ENCODE measurements at places on chromosomes 12 and 14. TPM values are rescaled to one million over a fixed set of nuclear protein-coding genes. Genes with fewer than 3 reads are reported as not detected.

GRCh38 chr12:13376610-13377373, 180.3 kb downstream of the EMP1 start:
- no peak for DNase-seq

- no peak for DNase-seq
These were observed 353.2 kb downstream of the BCAT1 start for GRCh38 chr12:24595652-24596235.

DNA sequence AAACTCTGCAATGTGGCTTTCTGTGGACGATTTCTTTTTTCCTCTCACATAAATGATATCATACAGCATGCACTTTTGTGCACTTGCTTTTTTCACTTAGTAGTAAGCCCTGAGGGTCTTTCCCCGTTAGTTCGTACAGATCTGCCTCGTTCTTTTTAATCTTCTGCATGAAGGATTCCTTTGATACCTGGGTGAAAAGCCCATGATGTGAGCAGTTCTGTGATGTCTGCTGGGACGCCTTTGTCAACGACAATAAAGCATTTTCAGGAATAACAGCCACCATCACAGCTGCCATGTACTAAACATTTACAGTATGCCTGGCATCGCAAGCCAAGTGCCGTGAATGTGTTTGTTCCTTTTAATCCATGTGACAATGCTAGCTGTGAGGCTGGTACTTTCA, 99.2 kb downstream of the KSR2 start:
- no peak for DNase-seq

DNA sequence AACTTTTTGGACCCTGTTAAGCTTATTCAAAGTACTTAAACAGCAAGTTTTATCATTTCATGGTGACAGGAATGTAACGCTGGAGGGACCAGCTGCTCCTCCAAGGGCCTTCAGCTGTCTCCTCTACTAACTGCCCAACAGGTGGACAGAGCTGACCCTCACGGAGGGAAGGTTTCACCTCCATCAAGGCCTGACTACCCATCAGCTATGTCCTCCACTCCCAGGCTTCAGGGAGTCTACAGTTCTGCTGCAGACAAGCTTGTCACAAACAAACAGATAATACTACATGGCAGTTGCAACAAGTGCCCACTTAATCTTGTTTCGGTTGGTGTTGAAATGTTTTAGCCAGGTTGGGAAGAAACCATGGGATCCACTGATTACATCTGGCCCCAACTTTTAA, 175.1 kb downstream of the TTC7B start:
- DNase-seq: no peak

GRCh38 chr12:123889848-123890535, 82.6 kb downstream of the CCDC92 start:
- DNase-seq: no peak

- DNase-seq: no peak
These were observed 1.0 kb downstream of the ITFG2 start for GRCh38 chr12:2813214-2814185.

DNA sequence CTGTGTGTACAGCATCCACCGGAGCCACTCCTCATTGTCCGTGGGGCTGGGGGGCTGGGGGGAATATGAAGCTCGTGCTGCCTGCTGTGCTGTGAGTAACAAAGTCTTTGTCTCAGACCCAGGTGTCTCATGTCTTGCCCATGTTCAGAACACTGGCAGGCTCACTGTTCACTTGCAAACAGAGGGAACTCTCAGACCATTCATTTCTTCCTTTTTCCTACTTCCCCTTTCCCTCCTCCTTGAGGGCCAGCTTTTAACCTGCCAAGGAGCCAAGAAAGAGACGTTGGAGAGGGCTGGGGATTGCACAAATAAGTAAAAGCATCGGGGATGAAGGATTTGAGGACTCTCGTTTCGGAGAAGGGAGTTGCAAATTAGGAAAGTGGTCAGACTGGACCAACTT, 21.6 kb downstream of the GPR132 start:
- no peak for DNase-seq

- DNase-seq: no peak
These were observed 516 bp downstream of the PCBP2 start for GRCh38 chr12:53452159-53453077.

- no peak for DNase-seq
These were observed 39.4 kb downstream of the SH2B3 start for GRCh38 chr12:111444925-111445725.

- no peak for DNase-seq
These were observed 1.1 kb downstream of the ETV6 start for GRCh38 chr12:11650286-11651281.

DNA sequence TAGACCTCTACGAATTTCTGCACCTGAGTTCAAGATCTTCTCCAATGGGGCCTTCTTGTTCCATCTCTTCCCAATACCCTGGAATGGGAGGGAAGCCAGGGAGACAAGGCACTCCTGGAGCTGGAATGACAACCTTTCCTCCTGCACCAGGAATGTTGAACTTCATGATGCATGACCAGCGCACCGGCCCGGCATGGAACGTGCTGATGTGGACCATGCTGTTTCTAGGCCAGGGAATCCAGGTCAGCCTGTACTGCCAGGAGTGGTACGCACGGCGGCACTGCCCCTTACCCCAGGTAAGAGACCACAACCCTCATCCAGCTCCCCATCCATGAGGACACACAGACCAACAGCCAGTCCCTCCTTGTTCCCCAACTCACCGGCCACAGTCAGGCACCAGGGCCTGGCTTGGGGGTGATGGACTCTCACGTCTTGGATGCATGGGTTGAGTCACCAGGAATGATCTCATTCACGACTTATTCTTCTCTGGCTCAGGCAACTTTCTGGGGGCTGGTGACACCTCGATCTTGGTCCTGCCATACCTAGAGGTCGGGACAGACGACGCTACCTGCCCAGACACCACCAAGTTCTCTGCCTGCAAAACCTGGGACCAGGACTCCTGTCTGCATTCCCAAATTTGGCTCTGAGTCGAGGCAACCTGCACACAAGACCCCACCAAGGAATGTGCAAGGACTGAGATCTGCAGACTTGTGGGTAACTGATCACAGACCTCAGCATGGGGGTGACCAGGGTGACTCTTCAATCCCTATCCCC, 20.5 kb downstream of the SOAT2 start:
- no peak for DNase-seq

GRCh38 chr14:68842298-68842697, 49.4 kb upstream of the ZFP36L1 start:
- no peak for DNase-seq

DNA sequence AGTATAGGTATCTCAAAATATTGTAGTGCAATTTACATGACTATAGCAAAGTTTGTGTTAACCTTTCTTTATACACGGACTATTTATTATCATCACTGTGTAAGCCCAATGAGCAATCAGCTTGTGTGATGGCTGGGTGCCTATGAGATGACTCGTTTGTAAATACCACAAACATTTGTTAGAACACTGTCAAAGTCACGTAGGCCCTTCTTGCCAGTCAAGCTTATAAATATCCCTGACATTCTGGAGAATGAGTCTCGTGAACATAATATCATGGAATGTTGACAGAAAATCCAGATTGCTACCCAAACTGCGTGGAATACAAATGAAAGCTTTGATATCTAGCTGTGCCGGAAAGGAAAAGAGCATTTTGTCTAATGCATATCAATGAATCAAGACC, 648.3 kb upstream of the MDGA2 start:
- no peak for DNase-seq

DNA sequence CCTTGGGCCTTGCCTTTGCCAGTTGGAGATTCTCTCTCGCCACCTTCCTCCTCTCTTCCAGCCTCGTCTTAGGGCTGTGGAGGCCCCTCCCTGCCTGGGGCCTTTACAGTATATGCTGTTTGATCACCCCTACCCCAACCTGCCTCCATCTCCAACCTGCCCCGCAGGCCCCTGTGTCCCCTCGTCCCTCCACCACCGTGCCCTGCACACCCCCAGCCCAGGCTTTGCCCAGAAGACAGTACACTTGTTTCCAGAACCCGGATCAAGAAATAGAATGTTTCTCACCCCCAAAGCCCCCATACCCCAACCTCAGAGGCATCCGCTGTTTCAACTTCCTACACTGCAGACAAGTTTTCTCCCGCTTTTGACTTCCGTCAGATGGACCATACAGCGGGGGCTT, 202.3 kb upstream of the C14orf180 start:
- no peak for DNase-seq

GRCh38 chr12:130704606-130705005, 11.5 kb downstream of the RIMBP2 start:
- no peak for DNase-seq

GRCh38 chr14:90608929-90609341, 207.3 kb downstream of the TTC7B start:
- DNase-seq: no peak

GRCh38 chr12:41576925-41577324, 388.8 kb downstream of the PDZRN4 start:
- DNase-seq: no peak

DNA sequence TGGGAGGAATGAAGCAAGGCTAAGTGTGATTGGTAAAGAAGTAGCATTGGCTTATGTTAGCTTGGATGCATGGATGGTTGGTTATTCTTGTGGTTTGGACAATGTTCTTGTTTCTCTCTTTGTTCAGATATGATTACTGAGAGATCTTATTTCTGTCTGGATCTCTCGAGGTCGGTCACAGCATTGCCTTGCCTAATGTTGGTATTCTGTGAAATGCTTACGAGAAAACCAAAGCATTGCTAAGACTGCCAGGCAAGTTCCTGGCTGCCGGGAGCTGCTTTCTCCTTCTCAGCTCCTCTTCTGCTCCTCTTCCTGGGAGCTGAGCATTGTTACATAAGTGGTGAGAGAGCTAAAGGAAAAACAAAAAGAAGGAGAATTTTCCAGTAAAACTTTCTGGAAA, 7.4 kb upstream of the RND1 start:
- no peak for DNase-seq

DNA sequence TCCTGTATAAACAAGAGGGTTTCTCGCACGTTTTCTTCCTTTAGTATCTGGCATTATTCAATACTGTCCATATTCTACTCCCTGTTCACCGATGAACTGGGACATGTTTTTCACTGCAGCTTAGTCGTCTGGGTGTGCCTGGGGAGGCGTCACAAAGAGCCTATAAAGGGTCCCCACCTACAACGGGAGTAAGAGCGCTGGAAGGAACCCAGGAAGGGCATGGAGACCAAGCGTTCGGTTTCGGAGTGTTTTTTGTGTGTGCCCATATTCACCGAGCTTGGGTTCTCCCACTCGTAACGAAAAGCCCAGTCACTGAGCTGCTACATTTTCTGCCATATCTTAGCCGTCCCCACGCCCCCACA, 592 bp upstream of the USP15 start:
- no peak for DNase-seq

DNA sequence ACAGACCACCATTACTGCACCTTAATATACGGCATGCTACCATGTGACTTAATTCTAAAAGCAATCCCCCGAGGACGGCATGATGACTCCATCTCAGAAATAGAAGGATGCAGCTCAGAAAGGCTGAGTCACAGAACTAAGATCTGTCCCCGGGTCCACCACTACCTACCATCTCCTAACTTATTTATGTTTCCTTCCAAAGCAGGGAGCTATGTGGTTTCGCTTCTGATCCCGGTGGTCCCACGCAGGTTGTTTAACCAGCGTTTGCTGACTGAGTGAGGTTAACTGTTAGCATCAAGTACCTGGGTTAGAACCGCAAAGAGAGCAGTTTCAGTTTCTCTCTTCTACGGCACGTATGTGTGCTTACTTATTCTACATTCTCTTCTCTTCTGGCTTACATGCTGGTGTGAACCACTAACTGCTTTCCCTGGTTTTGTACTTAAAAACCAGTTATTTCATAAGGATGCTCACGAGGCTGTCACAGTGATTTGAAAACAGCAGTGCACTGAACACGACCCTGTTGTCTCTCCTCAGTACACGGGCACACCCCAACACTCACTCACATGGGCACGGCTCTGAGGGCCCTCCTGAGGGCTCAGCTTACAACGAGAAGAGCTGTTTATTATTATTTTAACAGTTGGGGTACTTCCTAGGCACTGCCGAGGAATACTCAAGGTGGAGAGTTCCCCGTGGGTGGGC, 66.7 kb downstream of the CCDC88C start:
- no peak for DNase-seq

DNA sequence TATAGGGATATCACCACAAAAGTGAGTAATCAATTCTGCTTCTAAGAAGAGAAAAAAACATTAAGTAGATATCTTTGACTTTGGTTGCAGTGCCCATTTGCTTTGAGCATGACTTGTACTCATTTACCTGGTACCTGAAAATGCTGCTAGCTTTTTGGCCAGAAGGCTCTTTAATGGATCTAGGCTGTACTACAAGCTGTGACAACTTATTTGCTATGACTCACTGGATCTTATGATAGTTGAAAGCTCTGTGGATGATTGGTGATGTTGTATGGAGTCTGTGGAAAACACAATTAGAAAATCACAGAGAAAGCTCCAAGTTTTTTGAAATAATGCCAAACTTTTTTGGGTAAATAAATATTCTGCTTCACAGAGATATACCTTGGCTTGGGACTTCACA, 960.9 kb upstream of the FBXO33 start:
- no peak for DNase-seq

GRCh38 chr14:88386256-88386794, 868 bp downstream of the SPATA7 start:
- no peak for DNase-seq

- DNase-seq: no peak
These were observed 67.2 kb upstream of the FAM181A start for GRCh38 chr14:93859957-93860356.

DNA sequence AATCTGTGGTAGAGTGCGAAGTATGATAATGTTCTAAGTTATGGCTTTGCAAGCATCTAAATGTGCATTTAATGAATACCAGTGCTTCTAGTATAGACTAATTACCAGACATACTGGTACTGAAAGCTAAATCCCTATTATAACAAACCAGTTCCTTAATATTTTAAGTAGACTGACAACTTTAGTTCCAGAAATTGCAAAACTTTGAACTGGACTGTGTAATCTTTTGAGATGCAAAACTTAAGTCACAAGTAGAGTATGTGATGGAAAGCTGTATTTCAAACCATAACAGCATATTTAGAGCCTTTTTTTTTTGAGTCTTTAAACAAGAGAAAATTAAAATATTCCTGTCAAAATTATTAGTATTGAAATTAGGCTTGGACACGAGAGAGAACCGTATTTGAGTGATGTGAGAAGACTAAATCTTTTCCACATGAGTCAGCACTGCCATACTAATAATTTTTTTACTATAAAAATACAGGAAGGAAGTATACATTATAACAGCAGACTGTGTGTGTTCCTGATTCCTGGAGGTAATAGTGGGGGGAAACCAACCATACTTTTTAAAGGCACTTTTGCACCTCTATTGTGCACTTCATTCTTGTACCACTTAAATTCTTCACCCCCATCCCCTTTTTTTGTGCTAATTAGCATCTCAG, 45.5 kb downstream of the PPM1A start:
- DNase-seq: no peak

ASIC1 gene
- polyA plus RNA-seq: 5.7 TPM

ZNF605 gene
- 11.4 TPM for polyA plus RNA-seq

SERPINA10 gene
- not detected for polyA plus RNA-seq

SOX5 gene
- not detected for polyA plus RNA-seq

B4GALNT1 gene
- polyA plus RNA-seq: 0.08 TPM

DICER1 gene
- polyA plus RNA-seq: 31.6 TPM

MGP gene
- polyA plus RNA-seq: 0.24 TPM

PLA2G1B gene
- not detected for polyA plus RNA-seq

CLMN gene
- 2.9 TPM for polyA plus RNA-seq

MEG3 gene
- polyA plus RNA-seq: 5.6 TPM

Measured in keratinocyte (primary cell).